ENCODE measurements at places on chromosomes 7 and 10.

DNA sequence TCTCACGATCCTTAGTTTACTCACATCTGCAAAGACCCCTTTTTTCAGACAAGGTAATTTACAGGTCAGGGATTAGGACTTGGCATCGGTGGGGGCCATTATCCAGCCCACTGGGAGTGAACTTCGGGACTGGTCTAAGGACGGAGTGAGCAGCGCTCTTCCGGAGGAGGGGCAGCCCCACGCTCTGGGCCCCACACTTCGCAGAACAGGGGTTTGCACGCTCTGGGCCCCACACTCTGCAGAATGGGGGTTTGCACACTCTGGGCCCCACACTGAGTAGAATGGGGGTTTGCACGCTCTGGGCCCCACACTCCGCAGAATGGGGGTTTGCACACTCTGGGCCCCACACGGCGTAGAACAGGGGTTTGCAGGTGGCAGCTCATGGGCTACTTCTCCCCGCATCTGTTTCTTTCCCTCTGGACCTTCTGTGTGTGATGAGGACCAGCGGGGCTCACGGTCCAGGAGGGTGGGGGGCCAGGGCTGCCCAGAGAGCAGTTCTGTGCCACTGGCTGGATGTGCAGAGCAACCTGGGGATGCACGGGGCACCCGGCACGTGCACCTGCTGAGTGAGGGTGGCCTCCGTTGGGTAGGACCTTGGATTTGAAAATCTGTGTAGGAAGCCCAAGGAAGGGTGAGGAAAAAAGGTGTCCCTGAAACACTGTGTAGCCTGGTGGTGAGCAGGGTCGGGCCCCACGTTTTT lies 134.8 kb downstream of the WDR37 start:
- no peak for DNase-seq

DNA sequence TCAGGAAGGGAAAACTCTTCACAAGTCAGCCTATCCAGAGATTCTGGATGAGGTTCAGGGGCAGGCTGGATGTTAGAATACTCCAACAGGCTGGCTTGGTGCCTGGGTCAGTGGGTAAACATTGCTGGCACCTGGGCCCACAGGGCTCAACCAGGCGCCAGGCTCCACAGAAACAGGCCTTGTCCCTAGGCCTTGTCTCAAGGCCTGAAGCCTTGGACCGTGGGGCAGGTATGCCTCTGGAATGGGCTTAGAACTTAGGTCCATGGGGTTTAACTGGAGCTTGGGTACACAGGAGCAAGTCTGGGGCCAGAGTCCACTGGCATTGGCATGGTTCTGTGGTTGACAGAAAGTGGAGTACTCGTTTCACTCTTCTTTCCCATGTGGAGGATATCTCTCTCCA lies 263.0 kb upstream of the ETV1 start:
- DNase-seq, result no peak

- DNase-seq, result no peak
Observed at GRCh38 chr10:18918532-18918931, 130.1 kb upstream of the MALRD1 start.

- no peak for DNase-seq
Observed at GRCh38 chr10:21060626-21061025, 163.5 kb upstream of the NEBL start.

- no peak for DNase-seq
Observed at GRCh38 chr7:85030893-85031292, 156.0 kb downstream of the SEMA3D start.

Data from stimulated activated CD4-positive, alpha-beta T cell treated with anti-CD3 and anti-CD28 coated beads, Interleukin-1b, Interleukin-23, amount 100 ng/mL, for 1 hour (primary cell).